Heart left ventricle (tissue), 16 donors: ENCODE measurements at places on chromosomes 7 and 10.
A peak's percentile ranks its signal among the peaks of the same experiment; 100 is the strongest.

DNA sequence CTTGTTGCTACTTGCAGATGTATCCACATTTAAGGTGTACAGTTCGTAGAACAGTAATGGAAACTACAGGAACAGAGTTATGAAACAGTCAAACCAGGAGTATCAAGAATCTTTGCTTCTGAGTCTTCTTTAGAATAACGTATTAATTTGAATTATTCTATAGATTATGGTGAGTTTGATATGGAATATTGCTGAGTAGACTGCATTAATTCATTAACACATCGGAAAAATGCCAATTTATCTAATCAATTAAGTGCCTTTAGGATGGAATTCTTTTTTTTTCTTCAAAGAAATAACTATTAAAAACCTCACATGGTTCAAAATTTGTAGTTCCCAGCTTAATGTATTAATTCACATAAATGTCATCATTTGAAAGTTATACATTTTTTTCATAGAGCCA lies 3.8 kb downstream of the TFAM start:
- DNase-seq = no peak

DNA sequence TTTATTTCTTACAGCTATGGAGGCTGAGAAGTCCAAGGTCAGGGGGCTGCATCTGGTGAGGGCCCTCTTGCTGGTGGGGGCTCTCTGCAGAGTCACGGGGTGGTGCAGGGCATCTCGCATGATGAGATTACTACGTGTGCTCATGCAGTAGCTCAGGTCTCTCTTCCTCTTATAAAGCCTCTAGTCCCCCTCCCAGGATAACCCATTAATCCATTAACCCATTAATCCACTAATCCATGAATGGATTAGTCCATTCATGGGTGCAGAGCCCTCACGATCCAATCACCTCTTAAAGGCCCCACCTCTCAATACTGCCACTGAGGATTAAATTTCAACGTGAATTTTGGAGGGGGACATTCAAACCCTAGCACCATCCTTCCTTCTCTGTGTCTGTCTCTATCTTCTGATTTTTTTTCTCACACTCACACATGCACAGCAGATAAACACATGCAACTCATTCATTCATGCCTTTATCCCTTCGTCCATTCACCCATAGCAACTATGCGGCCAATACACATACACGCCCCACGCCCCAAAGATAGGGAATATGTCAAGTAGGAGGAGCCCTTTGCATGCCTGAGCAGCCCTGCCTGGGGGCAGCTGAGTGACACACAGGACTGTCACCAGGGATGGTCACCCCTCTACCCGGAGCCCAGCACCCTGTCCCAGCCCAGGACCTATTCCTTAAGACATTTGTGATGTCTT lies 86.5 kb downstream of the C10orf105 start:
- no peak for DNase-seq

DNA sequence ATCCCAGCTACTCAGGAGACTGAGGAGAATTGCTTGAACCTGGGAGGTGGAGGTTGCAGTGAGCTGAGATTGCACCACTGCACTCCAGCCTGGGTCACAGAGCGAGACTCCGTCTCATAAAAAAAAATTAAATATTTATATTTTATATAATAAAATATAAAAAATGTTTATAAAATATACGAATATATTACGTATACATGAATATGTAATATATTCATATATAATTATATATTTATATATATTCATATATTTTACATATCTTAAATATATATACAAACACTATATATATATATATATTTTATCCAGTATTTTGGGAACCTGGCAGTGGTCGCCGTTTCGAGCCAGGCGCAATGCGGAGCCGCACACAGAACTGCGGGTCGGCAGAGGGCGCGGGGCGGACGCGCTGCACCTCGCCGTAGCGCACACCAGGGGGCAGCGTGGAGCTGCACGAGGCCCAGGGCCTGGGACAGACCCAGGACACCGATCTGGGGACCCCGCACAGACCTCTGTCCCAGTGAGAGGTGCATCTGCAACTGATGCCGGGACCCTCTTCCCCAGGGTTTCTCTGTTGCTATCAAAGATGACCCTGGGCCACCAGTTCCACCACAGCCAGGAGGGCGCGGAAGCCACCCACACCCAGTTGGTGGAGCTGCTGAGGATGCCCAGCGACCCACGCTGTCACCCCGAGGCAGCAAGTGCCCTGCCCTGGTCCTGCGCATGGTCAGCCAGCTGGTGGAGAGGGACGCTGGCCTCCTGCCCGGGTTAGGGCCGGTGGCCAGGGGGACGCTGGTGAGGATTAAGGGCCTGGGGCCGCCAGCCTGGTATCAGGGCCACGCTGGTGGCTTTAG lies 22.7 kb downstream of the AP5Z1 start:
- peak; percentile 56 for DNase-seq

DNA sequence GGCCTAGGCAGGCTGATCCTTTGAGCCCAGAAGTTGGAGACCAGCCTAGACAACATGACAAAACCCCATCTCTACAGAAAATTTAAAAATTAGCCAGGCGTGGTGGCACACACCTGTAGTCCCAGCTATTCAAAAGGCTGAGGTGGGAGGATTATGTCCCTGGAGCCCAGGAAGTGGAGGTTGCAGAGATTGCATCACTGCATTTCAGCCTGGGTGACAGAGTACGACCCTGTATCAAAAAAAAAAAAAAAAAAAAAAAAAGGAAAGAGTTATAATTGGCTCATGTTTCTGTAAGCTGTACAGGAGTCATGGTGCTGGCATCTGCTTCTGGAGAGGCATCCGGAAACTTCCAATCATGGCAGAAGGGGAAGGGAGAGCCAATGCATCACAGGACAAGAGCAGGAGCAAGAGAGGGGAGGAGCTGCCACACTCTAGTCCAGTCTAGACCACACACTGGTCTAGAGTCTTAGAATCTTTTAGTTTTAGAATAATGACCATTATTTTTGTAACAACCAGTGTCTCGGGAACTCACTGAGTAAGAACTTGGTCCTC lies 16.8 kb downstream of the DOCK1 start:
- DNase-seq = no peak

GRCh38 chr10:60073781-60074656 lies 167.7 kb upstream of the CCDC6 start:
- no peak for DNase-seq

DNA sequence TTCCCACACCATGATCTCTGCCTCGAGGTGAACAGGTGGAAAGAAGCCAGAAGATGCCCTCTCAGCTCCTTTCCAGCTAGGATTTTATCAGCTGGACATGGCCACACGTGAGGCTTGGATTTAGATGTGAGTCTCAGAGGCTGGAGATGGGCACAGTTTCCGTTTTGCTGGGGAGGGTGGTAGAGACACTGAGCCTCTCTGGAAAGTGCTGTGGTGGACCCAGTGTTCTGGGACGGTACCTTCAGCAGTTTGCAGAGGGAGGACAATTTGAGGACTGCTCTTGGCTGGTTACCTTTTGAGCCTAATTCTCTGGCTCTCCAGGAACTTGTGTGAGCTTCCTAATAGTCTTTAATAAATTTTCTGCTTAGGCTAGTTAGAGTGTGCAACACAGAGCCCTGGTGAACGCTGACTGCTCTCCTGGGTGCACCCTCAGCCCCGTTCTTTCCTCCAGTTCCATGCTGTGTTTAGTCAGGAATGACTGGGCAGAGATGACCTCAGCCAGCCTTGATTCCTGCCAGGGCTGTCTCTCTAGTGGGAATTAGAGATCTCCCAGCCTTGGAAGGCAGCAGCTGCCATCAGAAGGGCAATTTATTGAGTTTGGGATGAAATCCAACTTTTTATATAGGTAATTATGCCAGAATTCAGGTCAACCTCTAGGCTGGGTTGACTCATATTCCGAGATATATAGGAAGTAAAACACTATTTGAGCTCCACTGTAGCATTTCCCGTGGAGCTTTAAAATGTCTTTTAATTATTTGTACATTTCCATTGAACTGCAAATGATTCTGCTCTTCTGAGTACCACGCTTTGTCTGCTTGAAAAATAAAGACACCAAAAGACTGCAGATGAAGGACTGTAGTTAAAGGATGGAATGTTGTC lies 103.9 kb downstream of the GATA3 start:
- no peak for DNase-seq

- DNase-seq = no peak
Observed at GRCh38 chr10:69816521-69816920, 14.8 kb downstream of the COL13A1 start.

DNA sequence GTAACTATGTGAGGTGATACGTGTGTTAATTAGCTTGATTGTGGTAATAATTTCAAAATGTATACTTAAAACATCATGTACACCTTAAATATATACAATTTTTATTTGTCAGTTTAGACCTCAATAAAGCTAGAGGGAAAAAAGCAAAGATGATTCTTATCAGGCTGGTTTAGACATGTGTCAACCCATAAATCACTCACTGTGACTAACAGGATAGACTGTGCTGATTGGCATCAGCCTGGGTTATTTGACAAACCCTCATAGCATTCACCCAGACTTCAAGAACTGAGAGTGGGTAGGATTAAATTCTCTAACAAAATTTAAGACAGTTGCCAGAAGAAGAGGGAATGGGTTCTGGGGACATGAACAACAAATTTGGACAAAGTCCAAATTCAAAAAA lies 73.8 kb upstream of the TMEM140 start:
- no peak for DNase-seq

GRCh38 chr7:121761399-121761798 lies 111.6 kb upstream of the PTPRZ1 start:
- no peak for DNase-seq

GRCh38 chr7:22578007-22578733 lies 78.2 kb upstream of the STEAP1B start:
- no peak for DNase-seq

DNA sequence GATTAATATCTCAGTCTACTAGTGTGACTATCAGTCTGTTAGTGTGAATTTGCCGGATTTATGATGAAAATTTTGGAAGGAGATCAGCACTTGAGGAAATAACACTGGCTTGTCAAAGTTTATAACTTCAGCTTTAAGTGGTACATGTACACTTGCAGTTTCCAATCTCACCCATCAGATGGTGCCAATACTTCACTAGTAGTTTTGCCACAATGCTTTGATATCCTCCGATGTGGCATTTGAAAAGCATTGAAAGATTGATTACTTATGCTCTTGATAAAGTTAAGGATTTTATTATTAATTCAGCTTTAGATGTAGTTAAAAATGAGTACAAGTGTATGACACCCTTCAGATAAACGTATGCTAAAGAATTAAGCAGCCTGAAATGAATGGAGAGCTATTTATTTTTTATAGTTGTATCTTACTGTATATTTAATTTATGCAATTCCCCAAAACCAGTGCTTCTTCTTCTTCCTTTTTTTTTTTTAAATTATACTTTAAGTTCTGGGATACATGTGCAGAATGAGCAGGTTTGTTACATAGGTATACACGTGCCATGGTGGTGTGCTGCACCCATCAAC lies 98.2 kb downstream of the ANLN start:
- DNase-seq = no peak

DNA sequence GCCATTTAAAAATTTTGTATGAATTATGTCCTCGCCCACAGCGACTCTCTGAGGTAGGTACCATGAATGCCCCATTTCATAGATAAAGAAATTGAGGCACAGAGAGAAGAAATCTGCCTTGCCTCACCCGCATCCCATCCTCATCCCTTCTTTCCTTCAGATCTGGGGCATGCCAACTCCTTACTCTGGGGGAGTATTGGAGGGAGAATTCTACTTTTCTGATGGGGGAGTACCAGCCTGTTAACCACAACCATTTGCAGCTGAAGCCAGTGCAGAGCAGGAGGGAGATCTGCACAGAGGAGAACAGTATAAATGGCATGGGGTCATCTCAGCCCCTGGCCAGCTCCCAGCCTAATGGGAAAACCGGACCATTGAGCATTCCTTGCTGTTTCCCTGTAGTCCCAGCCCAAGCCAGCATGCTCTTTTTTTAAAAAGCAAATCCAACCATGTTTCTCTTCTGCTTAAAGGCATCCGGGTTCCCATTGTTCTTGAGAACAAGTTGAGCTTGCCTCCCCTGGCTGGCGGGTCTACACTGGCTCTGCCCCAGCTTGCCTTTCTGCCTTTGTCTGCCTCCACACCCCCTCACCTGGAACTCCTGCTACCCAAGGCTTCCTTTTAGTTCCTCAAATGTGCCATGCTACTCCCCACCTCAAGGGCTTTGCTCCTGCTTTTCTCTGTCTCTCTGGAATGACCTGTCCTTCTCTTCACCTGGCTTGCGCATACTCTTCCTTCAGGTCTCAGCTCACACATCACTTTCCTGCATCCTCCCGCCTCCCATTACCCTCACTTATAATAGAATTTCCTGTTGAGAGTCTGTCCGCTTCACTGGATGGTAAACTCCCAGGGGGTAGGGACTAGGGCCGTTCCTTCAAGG lies 8.8 kb upstream of the ZNF503 start:
- no peak for DNase-seq

DNA sequence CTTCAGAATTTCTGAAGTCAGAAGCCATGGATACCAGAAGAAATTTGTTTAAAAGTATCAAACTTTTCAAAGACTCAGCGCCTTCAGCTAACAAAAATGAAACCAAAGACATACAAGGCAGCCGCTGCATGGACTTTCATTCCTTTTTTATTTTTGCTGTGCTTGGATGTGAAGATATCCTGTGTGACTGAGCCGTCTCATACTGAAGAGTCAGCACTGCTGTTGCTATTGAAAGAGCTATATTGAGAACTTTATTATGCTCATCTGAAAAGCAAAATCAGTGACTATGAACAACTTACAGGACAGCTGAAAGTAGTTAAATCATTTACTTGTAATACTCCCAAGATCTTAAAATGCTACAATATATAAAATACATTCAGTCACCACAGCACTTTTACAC lies 809.2 kb downstream of the NXPH1 start:
- no peak for DNase-seq

DNA sequence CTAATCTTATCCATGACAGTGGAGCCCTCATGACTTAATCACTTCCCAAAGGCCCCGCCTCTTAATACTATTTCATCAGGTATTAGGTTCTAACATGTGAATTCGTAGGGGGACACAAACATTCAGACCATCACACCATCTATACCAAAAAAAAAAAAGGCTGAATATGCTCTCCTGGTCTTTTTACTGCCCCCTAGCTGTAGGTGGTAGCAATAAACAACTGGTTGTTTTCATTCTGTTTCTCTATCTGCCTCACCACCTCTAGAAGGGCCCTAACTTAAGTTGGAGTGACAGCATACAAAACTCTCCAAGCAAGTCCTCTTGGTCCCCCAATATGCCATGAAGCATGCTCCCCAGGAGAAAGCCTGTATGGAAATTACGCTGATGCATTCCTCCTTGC lies 94.1 kb downstream of the GRM8 start:
- DNase-seq = no peak

DNA sequence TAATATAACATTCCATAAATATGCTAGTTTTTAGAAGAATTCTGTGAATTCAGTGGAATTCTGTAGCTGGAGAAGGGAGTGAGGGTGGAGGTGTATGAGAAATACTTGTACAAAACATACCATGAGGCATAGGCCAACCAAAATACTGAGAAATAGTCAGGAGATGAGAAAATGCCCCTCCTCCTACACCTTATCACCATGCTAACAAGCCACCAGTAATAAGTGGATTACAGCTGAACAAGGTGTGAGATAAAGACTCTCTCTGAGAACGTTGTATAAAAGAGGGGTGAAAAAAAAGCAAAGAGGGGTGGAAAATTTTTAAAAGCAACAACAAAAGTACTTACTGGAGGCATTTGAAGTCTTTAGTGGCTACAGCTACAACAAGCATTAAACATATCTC lies 90.4 kb upstream of the IGFBP3 start:
- no peak for DNase-seq
